ENCODE measurements at places on chromosomes 3 and 15.
A peak's percentile ranks its signal among the peaks of the same experiment; 100 is the strongest.

GRCh38 chr15:83132861-83133523 lies 25.5 kb downstream of the TM6SF1 start:
- no peak for DNase-seq

- DNase-seq, result no peak
Observed at GRCh38 chr15:92391640-92392039, 2.0 kb upstream of the ST8SIA2 start.

DNA sequence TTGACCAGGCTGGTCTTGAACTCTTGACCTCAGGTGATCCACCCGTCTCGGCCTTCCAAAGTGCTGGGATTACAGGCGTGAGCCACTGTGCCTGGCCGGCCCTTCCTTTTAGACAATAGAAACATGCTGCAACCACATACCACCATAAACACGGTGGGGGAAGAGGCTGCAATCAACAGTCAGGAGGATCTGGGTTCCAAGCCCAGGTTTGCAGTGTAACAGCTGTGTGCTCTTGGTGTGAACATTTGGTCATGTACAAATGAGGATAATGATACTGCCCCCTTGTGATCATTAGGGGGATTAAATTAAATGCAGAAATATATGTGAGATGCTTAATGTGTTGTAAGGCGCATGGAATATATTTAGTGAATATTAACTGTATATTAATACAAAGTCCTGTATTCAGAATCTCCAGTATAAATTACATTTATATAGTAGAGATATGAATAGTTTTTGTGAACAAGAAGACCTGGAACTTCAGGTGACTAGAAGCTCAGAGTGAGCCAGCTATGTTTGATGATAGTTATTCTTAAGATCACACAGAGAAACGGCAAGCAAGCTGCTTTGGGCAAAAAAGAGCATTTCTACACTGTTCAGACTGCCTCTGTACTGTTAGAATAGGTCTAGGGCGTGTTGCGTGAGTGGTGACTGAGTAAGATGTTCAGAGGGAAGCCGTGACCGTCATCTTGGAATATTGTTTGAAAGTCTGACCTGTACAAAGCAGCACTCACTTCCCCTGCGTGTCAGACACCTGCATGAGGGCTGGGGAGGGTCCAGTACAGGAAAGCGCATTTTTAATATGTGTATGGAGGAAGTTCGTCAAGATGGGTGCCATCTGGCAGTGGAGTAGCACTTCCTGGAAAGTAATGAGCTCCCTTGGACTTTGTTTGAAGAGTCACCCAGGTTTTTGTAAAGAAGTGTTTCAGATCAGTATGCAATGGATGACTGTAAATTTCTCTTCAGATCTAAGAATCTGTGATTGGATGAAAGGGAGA lies 125.8 kb downstream of the PGPEP1L start:
- DNase-seq, result peak; percentile 70

- DNase-seq, result no peak
Observed at GRCh38 chr15:52228921-52229320, 37.7 kb upstream of the GNB5 start.

DNA sequence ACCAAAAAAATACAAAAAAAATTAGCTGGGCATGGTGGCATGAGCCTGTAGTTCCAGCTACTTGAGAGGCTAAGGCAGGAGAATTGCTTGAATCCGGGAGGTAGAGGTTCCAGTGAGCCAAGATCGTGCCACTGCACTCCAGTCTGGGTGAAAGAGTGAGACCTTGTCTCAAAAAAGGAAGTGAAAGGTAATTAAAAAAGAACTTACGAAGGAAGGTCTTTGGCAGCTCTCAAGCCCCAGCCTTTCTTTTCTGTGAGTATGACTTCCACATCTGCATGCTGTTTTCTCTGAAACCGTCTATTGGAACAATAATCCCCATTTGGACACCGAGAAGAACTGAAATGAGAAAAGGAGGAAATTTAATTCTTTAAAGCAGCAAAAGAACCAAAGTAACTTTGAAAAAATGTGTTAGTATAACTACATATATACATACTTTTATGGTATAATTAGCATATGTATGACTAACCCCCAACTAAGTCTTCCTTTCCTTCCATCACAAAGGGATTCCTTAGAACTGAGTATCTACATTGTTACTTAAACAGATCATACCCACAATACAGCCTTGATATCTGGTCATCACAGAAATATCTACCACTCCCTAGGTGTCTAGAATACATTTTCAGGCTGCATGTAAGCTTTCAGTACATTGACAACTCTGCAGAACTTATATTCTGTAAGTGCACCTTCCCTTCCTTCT lies 50.1 kb downstream of the SETD2 start:
- peak; percentile 17 for DNase-seq

- no peak for DNase-seq
Observed at GRCh38 chr15:88331291-88331690, 74.8 kb upstream of the NTRK3 start.

GRCh38 chr3:39811561-39811960 lies 2.2 kb downstream of the MYRIP start:
- DNase-seq, result no peak

DNA sequence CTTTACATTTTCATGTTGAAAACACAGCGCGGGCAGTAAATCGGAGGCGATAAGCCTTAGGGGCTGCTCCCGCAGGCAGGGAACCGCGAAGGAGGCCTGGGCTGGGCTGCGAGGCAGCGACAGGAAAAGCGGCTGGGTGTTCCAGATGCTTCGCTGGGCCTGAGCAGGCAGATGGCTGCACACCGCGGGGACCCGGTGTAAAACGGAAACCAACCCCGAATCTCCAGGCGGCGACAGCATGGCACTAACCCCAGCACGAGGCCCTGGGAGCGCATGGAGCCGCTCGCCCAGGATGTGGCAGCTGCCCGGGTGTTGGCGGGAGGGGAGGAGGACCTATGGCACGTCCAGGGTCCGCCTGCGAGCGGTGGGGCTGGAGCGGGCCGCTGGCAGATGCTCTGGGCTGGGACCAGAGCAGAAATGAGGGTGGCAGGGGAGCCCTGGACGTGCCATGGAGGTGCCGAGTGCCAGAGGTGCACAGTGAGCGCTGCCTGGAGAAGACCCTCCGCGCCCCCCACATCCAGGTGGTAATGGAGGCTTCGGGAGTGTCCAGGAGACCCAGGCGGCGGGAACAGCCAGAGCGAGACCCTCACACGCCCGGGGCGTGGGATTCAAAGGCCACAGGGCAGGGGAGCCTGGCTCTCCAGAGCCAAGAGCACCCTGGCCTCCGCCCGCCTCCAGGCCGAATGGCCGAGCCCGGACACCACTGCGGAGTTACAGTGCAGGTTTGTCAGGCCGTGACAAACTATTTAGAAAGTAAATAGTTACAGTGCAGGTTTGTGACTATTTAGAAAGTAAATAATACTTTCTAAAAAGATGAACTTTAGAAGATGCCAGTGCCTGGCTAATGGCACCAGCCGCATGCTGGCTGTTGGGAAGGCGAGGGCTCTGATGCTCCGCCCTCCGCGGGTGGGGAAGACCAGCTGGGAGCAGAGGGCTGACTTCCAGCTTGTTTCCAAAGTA lies 293.6 kb downstream of the OCA2 start:
- DNase-seq, result no peak

- no peak for DNase-seq
Observed at GRCh38 chr3:193560091-193560490, 5.4 kb upstream of the ATP13A4 start.

DNA sequence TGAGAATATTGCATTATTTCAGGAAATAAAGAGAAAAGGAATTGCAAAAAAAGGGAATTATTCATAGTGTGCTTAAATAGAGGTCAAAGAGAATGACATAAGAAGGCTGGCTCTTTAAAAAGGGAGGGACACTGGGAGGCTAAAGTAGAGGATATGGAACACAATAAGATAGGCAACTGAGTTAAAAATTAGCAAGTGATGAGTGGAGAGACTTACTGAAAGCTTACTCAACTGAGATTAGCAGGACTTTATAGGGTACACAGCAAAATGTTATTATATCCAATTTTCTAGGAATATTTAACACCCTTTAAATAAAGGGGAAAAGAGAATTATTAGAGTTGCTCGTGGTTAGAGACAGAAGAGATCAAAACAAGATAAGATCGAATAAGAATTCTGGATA lies 375.2 kb downstream of the LSAMP start:
- DNase-seq, result no peak

DNA sequence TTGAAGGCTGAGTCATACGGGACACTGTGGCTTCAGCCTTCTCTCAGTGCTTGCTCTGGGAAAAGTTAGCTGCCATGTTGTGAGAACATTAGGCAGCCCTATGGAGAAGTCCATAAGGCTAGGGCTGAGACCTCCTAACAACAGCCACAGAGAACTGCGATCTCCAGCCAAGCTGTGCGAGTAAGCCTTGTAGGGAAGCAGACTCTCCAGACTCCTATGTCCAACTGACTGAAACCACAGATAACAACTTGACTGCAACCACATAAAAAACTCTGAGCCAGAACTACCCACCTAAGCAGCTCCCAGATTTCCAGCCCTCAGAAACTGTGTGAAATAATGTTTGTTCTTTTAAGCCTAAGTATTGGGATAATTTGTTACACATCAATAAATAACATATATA lies 40.7 kb downstream of the DENND6A start:
- DNase-seq, result no peak

- no peak for DNase-seq
Observed at GRCh38 chr15:35499723-35500122, 46.2 kb downstream of the DPH6 start.

DNA sequence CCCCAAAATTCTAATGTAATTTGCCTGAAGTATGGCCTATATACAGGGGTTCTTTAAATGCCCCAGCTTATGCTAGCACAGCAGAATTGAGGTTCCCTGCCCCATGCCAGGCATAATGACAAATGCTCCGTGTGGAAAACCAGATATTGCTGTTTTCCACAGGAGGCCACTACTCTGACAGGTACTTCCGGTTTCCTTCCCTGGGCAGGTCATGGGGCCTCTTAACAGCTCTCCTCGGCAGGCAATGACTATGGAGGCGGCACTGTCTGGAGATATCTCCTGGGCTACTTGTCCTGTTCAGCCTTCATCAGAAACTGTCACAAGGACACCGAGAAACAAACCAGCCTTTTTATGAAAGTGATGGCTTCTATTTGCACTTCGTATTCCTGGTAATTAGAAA lies 54.8 kb downstream of the SLC7A14 start:
- DNase-seq, result no peak

DNA sequence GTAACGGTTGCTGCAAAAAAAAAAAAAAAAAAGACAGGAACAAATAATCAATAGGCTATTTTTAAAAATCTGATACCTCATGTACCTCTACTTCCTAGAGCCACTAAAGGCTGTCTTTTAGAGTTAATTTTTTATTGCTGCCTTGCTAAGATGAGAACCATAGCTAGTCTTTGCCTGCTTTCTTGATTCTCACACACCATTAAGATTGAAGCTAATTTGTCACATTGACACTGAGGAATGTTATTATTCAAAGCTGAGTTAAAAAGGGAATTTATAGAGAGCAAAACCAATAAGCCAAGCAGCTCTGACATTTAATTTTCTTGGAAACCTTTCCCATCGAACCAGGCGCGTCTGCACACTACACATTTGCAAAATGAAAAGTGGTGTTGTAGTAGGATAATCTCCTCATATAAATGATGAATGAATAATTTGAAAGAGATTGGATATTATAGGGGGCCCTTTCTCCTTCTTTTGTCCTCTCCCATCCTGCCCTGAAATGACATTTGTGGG lies 149.7 kb downstream of the TMEM108 start:
- DNase-seq, result no peak

DNA sequence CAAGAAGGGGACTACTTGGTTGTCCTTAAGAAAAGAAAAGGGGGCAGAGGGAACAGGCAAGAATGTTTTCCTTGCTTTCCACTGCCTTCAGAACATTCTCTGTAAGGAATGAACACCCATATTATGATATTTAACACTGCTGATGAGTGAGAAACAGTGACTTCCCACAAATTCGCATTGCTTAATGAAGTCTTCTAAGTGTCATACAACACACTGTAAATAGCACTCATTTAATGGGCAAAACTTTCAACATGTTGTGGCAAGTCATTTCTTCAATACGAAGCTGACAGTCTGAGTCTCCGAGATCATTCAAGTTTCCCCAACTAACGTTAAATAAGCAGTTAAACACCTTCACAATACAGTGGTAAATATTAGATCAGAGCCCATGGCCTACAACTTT lies 464.4 kb downstream of the SHQ1 start:
- DNase-seq, result no peak

DNA sequence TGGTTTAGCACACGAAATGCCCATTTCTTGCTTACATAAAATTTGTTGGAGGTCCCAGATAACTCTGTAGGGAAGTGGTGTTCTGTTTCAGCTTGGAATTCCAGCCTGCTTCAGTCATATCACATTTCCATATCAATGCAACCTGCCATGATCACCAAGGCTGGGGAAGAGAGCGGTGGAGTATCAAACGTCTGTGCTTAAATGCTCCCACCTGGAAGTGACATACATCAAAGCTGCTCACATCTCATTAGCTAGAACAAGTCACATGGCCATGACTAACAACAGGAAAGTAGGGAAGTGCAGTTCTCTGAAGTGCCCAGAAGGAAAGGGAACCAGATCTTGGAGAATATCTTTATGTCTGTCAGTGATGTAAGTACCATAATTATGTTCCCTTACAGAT lies 130.2 kb upstream of the CFAP20DC start:
- no peak for DNase-seq

- no peak for DNase-seq
Observed at GRCh38 chr3:187841560-187841959, 96.3 kb upstream of the BCL6 start.

GRCh38 chr3:162082516-162082915 lies 585.9 kb downstream of the OTOL1 start:
- DNase-seq, result peak; percentile 10

- DNase-seq, result peak; percentile 70
Observed at GRCh38 chr3:189961522-189962161, 159.1 kb downstream of the P3H2 start.

- peak; percentile 32 for DNase-seq
Observed at GRCh38 chr3:195250473-195251251, 20.3 kb downstream of the XXYLT1 start.

DNA sequence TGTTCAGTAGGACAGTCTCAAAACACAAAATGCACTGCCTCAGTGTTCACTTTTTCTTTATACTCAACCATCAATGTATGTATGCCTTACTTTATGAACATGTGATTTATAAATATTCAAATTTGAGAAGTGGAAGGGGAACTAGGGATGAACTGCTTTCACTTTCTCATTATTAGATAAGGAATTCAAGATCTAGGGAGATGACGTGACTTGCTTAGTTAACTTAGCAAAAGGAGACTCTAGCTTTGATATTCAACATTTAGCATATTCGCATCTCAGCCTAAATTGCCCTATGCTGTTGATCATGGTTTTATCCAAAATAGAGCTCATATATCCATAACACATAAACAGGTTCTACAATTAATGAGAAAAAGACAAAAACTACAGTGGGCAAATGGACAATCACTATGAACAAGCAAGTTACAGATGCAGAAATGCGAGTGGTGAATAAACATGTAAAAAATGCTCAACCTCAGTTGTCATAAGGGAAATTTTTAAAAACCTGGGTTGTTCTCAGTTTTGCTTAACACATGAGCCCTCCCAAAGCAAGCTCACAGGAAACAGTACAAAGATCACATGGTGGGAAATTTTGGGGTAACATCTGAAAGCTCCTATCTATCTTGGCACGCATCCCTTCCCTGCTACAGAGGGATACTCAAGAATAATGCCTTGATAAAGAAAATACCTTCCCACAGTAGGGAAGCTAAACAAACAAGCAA lies 269.8 kb downstream of the THRB start:
- DNase-seq, result no peak
